Astrocyte of the hippocampus (primary cell): ENCODE measurements at places on chromosomes 11 and 22.

DNA sequence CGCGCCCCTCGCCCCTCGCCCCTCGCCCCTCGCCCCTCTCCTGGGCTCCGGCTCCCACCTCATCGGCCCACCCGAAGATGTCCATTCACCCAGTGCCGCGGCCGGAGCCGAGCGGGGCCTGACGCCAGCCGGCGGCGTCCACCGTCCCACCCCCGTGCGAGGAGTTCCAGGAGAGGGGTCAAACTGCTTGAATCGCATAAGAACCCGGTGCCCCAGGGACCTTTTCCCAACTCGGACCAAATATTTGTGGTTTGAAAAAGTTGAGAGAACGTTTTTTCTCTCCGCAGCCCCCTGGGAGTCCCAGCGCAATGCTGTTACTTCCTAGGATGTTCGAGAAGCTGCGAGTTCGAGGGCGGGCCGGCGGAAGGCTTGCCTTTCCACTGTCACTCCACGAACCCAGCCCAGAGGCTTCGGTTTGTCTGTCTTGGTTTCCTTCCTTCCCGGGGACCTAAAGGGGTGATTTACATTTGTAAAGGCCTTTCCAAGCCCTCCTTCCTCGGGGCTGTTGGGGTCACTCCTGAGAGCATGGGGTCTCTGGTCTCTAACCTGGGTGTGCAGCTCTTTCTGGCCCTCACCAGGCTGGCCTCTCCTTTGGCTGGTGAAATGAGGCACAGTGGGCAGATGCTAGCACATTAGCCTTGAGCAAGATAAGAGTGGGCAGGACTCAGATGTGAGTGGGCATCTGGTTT lies 38.0 kb downstream of the ETS1 start:
- no peak for DNase-seq

DNA sequence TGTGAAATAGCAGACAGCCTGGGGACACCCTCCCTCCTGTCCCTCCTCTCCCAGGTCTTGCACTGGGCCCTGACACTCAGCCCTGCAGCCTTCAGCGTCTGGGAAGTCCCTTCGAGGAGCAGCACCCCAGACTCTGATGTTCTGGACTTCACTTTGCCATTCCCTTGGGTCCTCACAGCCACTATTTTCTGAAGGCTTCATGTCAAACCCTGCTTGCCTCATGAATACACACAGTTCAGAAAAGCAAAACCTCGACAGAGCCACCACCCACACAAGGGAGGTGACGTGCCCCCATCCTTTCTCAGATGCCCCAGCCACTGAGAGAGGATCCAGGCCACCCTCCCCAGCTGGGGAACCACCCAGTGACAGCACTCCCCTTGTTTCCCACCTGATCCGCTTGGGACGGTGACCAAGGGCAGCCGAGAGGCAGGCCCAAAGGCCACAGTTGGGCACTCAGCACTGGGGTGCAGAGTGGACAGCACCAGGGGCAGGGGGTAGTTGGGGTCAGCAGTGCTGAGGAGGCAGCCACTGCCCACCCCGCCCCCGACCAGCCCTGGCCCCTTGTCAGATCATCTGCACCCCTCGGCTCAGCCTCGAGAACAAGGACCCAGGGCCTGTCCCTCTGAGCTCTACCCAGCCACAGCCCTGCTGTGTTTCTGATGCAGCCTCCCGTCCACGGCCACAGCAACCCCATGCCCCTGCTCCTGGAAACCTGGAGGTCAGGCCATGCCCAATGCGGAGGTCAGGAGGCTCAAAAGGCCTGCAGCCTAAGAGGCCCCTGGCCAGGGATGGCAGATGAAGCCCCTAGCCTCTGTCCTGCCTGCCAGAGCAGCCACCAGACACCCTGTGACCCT lies 3.1 kb upstream of the TNNT3 start:
- DNase-seq: no peak

DNA sequence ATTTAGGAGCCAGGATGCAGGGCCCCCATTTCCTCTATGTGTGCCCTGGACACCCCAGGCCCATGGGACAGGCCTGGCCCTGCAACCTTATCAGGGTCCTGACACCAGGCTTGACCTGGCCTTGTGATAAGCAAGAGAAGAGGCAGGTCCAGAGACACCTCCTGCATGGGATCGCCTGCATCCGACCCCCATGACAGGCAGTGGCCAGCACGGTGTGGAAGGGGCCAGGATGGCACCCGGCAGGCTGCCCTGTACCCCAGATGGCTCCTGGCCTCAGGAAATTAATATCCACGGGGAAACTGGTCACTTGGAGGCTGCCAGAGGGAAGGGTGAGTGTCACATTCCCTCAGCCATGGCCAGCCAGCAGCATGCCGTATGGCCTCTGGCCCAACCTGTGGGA lies 6.8 kb downstream of the KRTAP5-9 start:
- no peak for DNase-seq

DNA sequence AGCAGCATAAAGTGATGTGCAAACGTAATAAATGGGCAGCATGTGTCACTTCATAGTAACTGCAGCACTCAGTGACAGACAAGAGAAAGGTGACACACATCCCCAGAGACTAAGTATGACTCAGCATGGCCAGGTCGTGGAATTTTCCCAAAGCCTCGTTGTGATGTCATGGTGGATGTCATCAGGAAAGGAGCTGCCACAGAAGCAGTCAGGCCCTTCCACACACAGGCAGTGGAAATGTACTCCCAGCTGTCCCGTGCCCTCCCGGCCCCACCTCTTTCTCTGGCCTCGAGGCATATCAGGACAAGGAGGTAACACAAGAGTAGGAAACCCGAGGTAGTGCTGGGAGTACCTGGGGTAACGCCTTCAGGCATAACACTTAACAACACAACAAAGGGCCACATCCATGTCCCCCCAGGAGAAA lies 8.1 kb downstream of the PC start:
- peak; percentile 83 for DNase-seq

GRCh38 chr11:72639502-72640375 lies 34.5 kb downstream of the PDE2A start:
- no peak for DNase-seq

GRCh38 chr22:48778308-48779195 lies 1049.1 kb downstream of the BRD1 start:
- no peak for DNase-seq

DNA sequence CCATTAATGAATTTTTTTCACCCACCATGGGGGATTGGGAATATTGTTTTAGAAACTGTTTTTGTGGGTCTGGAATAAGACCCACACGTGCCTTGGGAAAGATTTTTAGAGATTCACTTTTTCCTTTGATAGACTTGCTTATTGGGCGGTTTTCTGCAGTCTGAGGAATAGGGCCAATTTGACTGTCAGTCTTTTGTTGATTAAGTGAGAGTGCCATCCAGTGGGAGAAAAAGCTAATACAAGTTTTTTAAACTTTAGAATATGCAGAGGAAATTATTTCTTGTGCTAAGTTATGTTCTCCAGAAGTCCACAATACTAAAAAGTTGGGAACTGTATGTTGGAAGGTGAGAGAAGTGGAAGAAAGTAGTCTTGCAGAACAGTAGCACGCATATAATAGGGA lies 56.1 kb downstream of the PRMT3 start:
- peak; percentile 28 for DNase-seq

DNA sequence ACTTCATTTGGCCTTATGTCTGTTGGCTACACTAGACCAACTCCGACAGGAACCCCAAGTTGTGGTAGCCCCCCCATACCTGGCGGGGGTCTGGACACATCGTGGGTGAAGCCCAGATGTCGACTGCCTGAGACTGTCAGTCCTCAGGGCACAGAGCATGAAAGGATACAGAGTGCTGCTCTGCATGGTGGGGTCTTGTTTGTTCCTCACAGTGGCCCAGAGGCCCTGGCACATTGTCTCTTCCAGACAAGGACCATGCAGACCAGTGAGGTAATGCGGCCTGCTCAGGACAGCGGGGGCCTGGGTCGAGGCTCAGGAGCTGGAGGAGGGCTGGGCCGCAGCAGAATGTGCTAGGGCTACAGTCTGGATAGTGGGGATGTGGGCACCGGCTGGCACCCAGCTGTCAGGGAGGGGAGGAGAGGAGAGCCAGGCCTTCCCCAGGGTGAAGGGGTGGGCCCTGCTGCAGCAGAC lies 14.6 kb downstream of the CAPN5 start:
- no peak for DNase-seq

DNA sequence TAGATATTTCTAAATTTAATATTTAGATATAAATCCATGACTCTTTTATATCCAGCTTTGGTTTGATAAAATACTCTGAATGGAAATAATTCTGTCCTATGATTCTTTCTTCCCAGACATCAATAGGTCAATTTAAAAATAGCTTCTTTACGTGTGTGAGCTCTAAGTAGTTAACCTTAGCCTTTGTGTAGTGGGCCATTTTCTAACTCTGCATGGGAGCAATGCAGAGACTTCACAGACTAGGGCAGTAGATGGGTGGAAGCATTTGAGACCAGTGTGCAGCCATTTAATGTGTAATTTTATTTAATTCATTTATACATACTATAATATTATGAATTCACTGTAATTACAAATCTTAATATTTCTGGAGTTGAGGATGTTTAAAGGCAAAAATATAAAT lies 23.8 kb downstream of the GAS2 start:
- DNase-seq: no peak

- DNase-seq: no peak
These were observed 14.7 kb upstream of the PDE2A start for GRCh38 chr11:72688929-72689328.

- no peak for DNase-seq
These were observed 11.2 kb downstream of the ROBO4 start for GRCh38 chr11:124886476-124886875.

DNA sequence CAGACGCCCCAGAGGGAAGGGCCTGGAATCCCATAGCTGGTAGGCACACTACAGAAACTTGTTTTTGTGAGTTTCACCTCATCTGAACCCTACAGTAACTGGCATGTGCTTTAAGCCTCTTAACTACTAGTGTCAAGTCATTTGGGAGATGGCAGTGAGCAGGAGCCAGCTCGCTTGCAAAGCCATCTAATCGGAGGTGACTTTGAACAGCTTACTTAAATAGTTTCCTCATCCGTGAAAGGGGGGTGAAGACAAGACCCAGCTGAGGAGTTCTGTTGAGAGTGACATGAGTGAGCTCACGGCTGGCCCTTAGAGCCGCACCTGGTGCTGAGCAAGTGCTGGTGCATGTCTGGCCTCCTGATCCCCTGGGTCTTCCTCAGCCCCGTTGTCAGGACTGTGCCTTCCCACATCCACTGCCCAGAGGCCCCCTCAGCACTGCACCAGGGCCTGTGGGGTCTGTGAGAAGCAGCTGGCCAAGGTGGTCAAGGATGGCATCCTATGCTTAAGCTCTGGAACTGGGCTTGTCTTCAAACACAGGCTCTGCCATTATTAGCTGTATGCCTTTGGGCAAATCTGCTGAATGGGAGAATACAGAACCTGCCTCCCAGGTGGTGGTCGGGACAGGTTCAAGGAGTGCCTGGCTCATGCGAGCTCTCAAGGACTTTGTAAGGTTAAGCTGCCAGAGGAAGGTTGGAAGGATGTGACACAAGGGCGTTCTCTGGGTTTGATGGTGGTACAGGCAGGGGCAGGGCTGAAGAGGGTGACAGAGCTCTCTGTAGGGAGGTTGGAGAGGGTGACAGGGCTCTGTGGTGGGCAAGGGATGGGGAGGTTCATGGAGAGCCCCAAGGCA lies 27.3 kb downstream of the INCENP start:
- no peak for DNase-seq

DNA sequence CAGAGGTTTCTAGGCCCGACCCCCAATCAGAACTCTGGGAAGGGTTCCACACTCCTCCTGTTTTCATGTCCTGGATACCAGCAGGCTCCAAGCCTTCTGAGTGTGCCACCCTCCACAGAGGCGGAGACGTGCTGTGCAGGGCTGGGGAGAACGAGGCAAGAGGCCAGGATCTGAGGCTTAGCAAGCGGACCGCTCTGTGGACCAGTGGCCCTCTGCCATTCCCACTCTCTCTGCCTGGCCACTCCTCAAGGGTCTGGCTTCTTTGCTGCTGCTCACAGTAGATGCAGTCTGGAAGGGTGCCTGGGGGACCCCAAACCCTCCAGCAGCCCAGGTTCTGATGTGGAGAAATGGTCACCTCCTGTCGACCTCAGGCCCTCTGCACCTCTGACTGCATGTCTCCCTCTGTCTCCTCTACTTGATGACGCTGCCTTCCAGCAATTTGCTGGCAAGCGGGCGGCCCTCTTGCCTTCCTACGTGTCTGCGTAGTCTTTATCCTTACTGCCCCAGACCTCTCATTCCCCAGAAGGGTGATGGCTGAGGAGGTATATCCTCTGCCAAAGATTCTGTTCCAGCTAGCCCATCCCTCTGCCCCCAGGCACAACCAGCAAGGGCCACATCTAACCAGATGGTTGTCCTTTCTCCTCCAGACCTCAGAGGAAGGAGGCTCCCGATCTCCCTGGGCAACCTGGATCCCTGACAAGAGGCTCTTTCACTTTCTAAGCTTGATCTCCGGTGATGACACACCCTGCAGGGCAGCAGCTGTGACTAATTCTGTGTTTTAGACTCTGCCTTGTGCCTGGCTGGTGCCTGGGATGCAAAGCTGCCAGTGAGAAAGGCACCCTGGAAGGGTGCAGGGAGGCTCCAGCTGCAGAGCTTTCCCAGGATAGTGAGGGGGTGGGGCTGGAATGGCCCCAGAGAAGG lies 87.3 kb downstream of the NAT10 start:
- DNase-seq: peak; percentile 96

- no peak for DNase-seq
These were observed 138.5 kb downstream of the TTC28 start for GRCh38 chr22:28541137-28541536.

- DNase-seq: no peak
These were observed 108.4 kb upstream of the SLC22A12 start for GRCh38 chr11:64482588-64482987.

DNA sequence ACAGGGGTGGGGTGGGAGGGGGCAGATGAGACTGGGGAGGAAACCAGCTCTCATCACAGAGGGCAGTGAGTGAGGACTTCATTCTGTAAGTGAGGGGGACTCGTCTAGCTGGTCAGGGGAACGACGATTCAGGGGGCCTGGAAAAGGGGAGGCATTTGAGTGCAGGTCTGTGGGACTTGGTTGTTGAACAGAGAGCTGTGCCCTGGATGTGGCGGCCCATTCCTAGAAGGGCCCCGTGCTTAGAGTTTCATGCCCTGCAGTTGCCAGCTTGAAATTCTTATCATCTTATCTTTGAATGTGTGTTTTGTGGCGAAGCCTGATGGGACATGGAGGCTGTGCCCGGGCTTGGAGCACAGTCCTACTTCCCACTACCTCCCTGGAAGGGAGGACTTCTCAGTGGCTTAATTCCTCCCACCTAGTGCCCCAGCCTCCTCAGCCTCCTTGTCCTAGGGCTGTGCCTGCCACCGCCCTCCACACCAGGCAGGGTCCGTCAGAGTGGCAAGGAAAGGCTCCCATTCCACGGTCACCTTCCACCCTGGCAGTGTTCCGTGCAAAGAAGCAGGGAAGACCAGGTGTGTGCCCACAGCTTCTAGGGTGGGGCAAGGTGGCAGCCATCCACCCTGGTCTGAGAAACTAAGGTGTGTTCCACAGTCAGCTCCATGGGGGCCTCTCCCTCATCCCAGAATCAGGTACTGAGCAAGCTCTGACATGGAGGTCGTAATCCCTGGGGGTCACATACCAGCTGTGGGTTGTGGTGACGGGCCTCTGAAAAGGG lies 59.7 kb upstream of the LMO1 start:
- DNase-seq: no peak

GRCh38 chr11:13663631-13664071 lies 4.8 kb upstream of the FAR1 start:
- DNase-seq: peak; percentile 48
